Thymus (tissue), 14 donors: ENCODE measurements at places on chromosomes 11 and 22.

- no peak for DNase-seq
These were observed 72.6 kb downstream of the CELSR1 start for GRCh38 chr22:46464701-46465344.

GRCh38 chr11:102266099-102266498 is 51.2 kb upstream of the BIRC3 start:
- DNase-seq: no peak

GRCh38 chr11:62149986-62150886 is 26.4 kb downstream of the INCENP start:
- no peak for DNase-seq

DNA sequence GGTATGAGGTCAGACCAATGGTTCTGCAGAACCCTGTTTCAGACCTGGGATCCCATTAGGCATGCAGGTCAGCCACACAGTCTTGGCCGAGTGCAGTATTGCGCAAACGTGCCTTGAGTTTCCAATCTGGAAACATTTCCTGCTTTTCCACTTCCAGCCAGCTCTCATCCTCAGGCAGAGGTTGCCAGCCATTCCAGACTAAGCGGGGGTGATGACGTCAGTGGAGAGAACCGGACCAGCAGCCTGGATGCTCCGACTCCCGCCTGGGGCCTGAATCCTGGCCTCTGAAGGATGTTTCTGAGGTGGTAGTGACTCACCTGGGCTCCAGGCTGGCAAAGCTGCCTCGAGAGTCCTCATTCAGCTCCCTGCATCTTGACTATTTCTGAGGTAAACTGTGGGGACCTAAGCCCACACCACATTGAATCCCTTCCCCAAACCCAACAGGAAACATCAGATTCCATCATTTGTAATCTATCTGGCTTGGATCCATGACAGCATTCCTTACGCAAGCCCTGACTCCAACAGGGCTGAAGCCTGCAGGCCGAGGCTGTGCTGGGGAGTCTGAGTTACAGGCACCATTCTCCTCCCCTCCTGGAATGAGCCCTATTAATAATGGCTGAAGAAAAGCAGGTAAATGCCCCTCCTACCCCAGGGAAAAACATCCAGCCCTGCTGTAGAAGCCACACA is 83.0 kb downstream of the ABTB2 start:
- DNase-seq: no peak

DNA sequence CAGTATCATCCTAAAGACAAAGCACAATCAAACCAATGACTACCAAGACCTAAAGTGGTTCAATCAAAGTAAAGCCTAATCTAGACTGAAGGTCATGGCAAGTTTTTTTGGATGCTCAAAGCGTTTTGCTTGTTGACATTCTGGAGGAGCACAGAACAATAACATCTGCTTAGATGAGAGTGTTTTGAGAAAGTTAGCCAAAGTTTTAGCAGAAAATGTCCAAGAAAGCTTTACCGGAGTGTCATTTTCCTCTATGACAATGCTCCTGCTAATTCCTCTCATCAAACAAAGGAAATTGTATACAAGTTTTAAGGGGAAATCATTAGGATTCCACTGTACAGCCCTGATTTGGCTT is 256.9 kb upstream of the FAT3 start:
- DNase-seq: no peak

- DNase-seq: no peak
These were observed 11.7 kb upstream of the C1QTNF6 start for GRCh38 chr22:37199760-37200108.

DNA sequence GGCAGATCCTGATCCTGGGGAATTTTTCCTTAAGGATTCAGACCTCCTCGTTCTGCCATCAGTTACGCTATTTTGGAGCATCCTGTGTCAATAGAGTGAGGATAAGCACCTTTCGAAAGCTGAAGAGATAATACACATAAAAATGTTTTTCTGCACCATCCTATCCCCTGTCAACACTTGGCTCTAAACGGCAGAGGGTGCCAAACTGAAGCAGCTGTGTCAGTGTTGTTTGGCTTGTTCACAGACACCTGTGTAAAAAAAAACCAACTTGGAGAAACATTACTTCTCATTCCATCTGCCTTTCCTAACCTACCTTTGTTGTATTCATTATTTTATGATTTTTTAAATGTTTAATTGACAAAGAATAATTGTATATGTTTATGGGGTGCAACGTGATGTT is 417.0 kb upstream of the DDI1 start:
- DNase-seq: no peak

- DNase-seq: no peak
These were observed 174.0 kb downstream of the TBC1D22A start for GRCh38 chr22:46936378-46936903.

GRCh38 chr11:100961633-100962032 is 168.0 kb downstream of the PGR start:
- DNase-seq: no peak

GRCh38 chr22:28051091-28051786 is 132.2 kb upstream of the PITPNB start:
- no peak for DNase-seq

DNA sequence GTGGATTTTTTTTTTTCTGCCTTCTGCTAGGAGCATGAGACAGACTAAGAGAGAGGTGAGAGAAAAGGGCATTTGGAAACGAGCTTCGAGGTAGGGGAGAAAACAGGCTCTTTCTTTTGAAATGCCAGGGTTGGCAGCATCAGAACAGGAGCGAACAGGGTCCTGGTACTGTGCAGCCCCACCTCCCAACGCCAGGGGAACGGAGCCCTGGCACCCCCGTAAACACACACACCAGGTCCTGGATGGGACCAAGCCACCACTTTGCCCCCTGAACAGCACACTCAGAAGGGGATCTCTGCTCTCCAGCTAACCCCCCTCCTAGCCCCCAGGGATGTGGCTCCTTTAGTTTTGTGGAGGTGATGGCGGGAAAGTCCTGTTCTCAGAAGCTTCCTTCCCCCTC is 127.1 kb downstream of the CTTN start:
- DNase-seq: no peak

DNA sequence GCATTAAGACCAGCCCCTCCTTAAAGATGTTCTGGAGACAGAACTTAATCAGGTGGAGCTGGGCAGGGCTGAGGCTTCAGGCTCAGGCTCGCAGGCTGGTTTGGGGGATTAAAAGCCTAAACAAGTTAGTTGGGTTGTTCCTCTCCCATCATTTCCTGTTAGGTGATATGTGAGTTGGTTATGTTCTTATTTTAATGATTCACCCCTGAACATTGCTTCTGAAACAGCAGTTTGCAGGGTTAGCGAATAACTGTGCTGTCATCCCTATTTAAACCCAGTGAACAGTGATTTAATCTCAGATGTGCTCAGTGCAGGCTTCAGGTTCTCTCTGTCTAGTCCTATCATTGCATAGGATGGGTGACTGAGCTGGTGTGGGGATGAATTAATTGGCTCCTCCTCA is 47.4 kb upstream of the BIRC3 start:
- DNase-seq: no peak

DNA sequence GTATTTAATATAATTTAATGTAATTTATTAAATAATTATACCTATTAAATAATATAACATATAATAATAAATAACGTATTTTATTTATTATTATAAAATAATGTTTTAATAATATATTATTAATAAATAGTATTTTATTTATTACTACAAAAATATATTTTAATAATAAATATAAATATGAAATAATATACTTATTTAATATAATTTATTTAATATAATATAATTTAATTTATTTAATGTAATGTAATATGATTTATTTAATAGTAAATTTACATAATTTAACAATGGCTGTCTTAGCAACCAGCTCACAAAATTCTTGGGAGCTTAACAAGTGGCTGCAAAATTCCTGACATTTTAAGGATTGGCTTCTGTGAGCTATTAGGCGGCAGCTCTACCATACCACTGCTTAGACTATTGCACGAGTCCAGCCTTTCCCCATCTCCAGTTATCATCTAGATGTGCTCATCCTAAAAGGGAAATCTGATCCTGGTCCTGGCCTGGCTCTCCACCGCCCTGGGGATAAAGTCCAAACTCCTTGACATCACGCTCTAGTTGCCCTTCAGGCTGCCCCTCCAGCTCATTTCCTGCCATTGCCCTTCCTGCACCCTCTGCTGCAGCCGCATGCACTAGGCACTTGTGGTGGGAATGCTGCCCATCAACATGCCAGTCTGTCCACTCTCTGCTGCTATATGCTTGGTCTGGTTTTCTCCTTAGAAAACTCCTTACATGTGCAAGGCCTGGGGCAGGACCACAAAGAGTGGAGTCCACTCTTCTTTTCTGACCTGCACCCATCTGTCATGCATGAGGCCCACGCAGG is 9.8 kb downstream of the MMP20 start:
- DNase-seq: no peak

DNA sequence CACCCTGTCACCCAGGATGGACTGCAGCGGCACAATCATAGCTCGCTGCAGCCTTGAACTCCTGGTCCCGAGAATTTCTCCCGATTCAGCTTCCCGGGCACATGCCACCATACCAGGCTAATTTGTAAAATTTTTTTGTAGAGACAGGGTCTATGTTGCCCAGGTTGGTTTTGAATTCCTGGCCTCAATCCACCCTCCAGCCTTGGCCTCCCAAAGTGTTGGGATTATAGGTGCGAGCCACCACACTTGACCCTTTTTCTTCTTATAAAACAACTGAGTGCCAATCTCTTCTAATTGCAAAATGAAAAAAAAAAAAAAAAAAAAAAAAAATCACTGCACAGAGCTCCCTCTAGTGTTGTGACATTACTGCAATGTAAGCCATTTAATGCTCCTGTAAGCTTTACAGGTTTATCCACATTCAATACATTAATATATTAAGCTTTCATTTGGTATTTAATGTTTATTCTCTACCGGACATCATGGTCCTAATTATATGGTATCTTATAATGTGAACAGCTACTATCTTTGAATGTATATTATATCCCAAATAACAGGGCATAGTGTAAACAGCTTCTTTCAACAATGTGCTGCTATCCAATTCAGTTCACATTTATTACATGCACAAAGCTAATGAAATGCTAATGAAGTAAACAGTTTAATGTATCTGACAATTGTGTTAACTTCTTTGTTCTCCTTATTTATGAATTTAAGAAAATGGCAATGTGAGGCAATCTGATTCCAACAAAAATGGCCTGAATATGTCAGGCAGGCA is 44.6 kb downstream of the COPB1 start:
- no peak for DNase-seq

DNA sequence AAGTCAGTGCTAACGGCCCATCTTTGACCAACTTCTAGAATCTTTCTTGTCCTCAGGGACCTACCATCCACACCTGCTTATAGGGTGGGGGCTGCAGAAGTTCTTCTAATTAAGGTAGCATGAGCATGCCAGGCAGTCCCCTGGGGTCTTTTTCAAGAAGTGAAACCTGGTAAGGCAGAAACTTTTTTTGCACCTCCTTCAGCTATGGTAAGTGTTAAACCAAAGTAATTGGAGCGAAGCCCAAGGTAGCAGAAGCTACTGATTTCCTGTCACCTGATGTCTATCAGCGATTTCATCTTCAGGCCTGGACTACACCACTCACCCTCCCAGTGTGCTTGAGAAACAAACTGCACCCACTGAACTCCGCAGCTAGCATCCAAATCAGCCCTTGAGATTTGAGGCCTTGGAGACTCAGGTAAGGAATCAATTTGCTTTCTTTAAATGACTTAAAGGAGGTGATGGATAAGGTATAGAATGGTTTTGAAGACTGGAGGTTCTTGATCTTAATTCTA is at the start of gene MS4A1:
TSS of gene MS4A1 (plus strand) at position 317 of the 512 bp plus-strand sequence. CDS start 6,528 bp downstream, outside the sequence.
- DNase-seq: no peak

DNA sequence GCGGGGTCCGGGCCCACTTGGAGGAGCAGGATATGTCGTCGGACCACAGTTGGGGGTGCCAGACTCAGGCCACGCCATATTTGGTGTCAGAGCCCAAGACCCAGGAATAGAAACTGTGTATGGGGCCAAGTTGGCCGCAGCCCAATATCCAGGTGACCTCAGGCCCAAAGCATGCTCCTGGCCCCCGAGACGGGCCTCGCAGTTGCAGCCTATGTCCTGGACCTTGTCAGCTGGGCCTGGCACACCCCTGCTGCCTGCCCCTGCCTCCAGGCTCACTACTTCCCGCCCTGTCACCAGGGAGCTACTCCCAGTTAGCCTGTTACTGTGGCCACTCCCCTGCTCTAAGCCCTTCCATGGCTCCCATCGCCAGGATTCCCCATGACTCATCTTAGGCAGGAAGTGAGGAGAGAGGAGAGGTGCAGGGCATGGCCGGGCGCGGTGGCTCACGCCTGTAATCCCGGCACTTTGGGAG is 23.1 kb downstream of the A4GALT start:
- no peak for DNase-seq

DNA sequence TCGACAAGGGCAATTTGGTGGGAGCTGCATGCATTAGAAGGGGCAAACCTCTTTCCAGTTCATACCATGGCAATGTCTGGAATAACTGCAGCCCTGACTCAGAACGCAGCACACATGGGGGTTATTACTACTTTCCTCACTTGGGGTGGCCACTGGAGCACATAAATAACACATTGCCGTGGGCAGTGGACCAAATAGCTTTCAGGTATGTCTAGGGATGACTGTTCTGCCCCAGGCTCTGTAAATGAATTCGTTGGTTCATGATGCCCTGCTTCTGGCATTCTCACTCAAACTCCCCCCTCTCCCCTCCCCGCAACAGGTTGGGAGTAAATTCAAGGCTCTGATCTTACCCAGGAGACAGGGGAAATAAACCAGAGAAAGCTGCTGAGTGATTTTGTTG is 238.0 kb upstream of the PLET1 start:
- DNase-seq: no peak

DNA sequence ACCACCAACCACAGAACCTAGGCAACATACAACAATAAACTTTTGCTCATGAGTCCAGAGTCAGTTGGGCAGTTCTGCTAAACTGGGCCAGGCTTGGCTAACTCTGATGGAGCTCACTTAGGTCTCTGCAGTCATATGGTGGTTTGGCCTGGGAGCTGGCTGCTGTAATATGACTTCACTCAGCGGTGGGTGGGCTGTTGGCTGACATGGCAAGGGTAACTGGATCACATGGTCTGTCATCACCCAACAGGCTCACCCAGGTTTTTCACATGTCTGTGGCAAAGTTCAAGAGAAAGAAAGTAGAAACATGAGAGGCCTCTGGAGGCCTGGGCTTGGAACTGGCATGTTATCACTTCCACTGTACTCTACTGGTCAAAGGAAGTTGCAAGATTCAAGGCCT is 43.2 kb upstream of the CLMP start:
- no peak for DNase-seq

DNA sequence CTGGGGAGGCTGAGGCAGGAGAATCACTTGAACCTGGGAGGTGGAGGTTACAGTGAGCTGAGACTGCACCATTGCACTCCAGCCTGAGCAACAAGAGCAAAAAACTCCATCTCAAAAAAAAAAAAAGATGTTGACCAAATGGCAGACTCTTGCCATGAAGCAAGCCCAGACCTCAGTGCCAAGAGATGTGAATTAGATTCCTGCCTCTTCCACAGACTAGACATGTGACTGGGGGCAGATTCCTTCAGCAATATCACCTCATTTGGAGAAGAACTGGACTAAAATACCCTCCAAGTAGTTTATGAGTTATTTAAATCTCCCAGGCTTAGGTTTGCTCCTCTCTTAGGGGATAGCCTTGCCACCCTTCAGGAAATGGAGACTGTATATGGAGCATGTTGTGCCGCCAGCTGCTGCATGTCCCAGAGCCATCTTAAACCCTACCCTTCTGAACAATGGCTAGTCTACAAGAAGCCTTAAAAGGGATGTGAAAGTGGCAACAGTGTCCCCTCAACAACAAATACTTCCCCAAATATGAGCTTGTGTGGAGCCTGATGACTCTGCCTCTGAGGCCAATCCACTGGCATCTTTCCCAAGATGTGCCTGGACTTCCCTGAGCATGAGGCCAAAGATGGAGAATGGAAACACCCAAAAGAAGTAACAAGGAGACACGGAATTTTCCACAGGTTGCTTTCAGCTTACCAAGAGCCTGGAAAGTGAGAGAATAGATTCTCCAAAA is 763 bp upstream of the MS4A7 start:
- no peak for DNase-seq

- DNase-seq: no peak
These were observed 86.3 kb upstream of the BLID start for GRCh38 chr11:122202161-122202950.
